ENCODE measurements at places on chromosomes 13 and 19.

DNA sequence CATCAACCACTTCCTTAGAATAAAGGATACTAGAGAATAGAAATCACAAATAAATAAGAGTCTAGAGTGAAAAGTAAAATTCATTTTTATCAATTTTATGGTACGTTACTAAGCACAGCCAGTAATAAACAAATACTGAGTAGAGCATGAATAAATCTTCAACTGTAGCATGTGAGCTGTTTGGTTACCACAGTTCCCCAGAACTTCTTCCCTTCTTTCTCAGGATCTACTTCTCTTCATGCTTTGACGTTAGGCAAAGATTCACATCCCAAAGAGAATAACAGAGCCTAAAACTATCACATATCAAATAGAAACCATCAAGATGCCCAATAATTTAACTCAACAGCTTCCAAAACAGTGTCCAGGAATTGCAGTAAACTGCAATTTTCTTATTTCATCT, 7.4 kb downstream of the RUBCNL start:
- DNase-seq = no peak

- DNase-seq = no peak
Measured at GRCh38 chr13:90315061-90315460, 1032.4 kb upstream of the MIR17HG start.

DNA sequence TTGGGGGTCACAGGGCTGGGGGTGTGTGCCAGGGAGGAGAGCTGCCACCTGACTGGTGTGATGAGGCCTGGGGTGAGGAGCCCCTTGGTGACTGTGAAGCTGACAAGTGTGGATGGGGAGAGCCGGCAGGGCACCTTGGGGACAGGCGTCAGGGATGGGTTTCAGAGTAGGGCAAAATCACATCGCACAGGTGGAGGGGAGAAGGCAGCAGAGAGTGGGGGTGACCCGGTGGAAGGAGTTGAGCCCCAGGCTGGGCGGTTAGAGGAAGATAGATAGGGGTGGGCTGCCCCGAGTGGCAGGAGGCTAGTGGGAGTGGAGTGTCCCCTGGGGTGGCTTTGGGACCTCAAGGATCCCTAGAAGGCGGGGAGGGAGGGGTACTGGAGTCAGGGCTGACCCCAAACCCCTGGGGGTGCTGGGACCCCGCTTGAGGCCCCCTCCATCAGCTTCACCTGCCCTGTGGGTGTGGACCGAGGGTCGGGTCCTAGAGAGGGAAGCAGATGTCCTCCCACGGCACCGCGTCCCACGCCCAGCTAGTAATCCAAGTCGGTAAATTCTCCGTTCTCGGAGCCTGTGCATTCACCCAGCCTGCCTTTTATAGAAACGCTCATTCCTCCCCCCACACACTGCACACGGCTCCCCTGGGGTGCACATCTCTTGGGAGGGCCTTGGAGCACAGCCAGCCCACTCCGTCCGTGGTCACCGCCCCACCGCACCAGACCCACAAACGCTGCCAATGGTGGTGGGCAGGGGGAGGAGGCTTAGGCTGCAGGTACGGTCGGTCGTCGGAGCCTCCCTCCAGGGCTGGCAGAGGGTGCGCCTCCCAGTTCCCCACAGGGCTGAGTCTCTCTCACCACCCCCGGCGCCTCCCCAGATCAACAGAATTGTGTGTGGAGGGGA, 2.4 kb downstream of the CTXN1 start:
- no peak for DNase-seq

GRCh38 chr19:46839752-46840497, 10.7 kb downstream of the AP2S1 start:
- DNase-seq = no peak

- peak; percentile 5 for DNase-seq
Measured at GRCh38 chr19:10568062-10568825, 535 bp downstream of the CDKN2D start.

- no peak for DNase-seq
Measured at GRCh38 chr13:26600343-26600742, 42.9 kb downstream of the WASF3 start.

GRCh38 chr19:17069193-17069592, 6.1 kb downstream of the HAUS8 start:
- no peak for DNase-seq

GRCh38 chr19:1063909-1064660, 2.9 kb upstream of the ARHGAP45 start:
- DNase-seq = no peak

GRCh38 chr19:53903055-53903680, 5.9 kb upstream of the CACNG7 start:
- DNase-seq = peak; percentile 64

DNA sequence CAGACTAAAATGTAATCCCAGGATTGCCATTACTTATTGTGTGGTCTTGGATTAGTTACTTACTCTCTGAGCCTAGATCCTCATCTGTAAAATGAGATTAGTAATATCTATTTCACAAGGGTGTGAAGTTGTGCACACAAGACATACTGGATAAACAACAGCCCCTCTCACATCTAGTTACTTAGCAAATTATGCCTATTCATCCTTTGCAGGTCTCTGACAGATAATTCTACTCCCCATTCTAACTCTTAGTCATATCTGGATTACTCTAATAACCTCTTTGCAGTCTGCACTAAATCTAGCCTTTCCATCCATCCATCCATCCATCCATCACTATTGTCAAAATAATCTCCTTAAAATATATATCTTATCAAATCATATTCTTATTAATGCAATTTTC, 12.4 kb downstream of the MTRF1 start:
- DNase-seq = no peak

DNA sequence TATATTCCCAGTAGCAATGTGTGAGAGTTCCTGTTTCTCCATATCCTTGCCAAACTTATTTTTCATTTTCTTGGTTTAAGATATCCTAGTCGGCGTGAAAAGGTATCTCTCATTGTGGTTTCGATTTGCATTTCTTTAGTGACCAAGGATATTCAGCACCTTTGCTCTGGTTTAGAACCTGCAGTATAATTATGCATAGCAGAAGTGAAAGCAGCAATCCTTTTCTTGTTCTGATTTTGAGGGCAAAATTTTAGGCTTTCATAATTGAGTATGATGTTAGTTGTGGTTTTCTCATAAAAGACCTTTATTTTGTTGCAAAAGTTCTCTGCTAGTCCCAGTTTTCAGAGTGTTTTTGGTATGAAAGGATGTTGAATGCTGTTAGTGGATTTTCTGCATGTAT, 491.0 kb downstream of the FGF9 start:
- DNase-seq = peak; percentile 22

DNA sequence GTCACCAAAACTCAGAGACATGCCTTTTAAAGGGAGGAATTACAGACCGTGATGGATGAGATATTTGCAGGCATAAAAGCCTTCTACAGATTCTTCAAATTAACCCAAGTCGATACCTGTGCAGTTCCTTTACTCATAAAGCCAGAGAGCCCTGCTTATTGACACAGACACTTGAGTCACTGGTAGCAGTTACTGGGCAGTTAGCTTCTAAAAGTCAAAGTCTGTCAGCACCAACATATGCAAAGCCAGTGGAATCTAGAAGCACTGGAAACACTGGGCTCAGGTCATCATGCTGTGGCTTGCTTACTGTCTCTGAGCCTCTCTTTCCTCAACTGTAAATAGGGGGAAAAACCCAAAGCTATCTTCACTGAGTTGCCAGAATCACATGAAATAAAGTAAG, 25.7 kb upstream of the LRCH1 start:
- no peak for DNase-seq

GRCh38 chr19:41956621-41957020, 2.5 kb downstream of the RABAC1 start:
- DNase-seq = no peak

GRCh38 chr19:50590191-50590590, 22.0 kb upstream of the LRRC4B start:
- DNase-seq = no peak

- no peak for DNase-seq
Measured at GRCh38 chr19:10828981-10829821, 6.8 kb downstream of the TMED1 start.

- DNase-seq = no peak
Measured at GRCh38 chr19:39310558-39311311, 9.9 kb downstream of the LRFN1 start.

DNA sequence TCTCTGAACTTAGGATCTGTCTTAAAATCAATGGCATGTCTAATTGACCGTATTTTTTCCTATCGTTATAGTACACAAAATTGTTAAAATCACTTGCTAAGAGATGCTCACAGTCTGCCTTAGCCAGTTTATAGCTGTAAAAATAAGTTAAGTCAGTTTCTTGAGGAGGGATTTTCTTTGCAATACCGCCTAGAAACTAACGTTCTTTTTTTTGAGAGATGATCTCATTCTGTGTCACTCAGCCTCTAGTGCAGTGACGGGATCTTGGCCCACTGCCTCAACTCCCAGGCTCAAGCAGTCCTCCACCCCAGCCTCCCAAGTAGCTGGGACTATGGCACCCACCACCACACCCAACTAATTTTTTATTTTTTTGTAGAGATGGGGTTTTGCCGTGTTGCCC, 4.4 kb downstream of the CKAP2 start:
- no peak for DNase-seq

GRCh38 chr13:113090415-113090770, 15.2 kb upstream of the F7 start:
- DNase-seq = no peak

DNA sequence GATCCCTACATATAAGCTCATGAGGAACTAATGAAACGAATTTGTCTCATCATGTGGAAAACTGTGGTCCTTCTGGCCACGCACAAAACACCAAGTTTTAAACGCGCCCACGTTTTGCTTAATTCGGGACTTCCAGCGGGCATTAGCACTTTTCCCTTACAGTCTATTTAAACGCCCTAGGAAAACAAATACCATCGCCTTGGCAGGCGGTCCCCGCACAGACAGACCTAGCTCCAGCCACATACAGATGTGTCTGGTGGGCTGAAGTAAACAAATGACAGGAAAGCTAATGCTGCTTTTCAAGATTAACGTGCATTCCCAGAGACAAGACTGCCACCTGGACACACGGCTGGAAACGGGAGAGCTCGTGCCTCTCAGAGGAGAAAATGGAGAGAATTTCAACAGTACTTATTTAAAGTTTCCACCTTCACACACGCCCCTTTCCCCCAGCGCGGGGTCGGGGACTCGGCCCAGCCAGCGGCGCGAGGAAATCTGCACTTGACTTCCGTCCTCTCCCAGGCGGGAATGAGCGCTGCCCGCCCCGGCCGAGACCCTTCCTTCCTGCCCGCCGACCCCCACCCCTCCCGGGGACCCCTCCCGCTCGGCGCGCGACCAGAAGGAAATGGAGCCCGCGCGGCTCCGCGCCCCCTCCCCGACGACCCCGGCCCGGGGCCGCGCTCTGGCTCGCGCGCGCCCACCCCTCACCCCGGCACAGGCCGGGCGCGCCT, 931 bp downstream of the USP12 start:
- DNase-seq = peak; percentile 45

DNA sequence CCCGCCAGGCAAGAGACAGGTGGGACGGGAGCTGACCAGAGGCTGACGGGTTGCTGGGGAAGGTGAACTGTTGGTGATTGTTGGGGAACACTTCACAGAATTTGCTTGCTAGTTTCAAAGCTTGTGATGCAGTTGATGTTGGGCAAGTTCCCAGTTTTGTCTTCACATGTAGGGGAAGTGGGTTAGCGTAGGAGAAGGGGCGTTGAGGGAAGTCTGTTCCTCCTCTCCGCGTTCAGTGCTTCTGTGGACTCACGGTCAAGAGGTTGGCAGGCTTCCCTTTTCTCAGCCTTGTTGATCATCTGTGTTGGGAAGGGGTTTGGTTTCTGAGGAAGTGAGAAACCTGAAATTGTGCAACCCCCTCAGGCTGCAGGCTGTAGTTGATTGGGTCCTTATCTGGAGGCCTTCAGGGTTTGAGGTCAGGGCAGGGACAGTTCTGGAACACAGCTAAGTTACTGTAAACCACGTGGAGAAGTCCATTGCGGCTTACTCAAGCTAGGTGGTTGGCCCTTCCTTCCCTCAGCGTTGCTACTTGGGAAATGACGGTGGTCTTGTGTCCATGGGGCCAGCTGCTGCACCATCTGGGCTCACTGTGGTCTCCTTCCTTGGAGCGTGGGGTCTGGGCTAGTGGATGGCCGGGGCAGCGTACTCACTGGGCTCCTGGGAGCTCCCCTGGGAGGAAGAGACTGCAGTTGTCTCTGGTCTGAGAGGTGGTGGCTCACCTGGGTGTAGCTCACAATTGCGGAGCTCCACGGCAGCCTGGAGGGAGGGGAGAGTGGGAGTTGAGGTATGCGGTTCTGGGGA, 7.5 kb downstream of the RPS9 start:
- DNase-seq = peak; percentile 61

DNA sequence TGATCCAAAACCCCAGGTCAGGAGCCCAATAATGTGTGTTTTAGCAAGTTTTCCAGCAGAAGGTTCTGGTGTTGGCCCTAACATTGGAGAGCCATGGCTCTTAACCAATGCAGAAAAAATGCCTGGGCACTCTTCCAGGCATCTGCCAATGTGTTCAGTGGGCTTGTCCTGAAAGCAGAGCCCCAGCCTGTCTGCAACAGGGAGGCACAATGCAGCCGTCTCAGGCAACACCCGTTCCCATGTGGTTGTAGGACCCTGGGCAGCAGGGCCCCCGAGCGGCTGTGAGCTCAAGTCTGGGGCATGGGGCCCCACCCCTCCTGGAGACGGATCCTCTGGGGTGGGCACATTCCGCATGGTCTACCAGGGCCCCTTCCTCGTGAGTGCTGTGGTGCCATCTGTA, 58.1 kb upstream of the SIAH3 start:
- DNase-seq = no peak

GRCh38 chr13:113275387-113275786, 21.7 kb upstream of the LAMP1 start:
- peak; percentile 31 for DNase-seq

GRCh38 chr19:39602224-39602623, at the start of gene LGALS13:
LGALS13 (plus strand) TSS chr19:39602524; CDS start chr19:39602569, 45 bp downstream.
- DNase-seq = no peak

- no peak for DNase-seq
Measured at GRCh38 chr13:114032126-114032799, 58.4 kb upstream of the C13orf46 start.

DNA sequence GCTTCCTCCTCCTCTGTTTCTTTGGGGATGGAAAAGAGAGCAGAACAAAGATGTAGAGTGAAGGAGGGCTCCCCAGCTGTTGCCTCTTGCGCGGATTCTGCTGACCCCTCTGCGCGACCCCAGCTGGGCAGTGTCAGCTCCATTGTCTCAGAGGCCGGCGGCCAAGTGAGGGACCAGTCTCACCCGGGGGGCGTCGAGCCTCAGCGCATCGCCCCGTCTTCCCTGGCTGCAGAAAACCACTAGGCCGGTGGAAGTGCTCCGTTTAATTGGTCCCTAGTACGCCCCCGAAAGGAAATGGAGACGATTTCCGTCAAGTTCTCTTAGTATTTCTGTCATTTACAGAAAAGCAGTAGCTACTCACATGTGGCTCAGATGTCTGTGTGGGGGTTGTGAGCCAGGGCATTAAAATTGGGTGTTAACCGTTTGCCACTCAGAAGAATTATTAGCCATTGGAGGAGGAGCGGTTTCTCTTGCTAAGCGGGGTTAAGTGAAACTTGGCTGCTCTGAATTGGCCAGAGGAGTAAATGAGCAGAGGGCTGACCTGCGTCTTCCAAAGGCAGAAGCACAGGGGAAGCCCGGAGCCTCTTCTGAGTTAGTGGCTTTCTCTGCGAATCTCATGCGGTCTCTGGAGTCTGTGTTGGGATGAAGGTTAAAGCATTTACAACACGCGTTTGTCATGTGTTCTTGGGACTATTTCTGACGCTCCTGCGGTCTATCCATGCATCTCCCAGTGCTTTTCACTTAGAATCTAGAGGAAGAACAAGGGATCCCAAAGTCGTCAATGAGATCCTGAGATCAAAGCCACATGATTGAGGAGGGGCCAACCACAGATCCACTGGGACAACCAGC, 132.8 kb upstream of the MYO16 start:
- DNase-seq = no peak

GRCh38 chr19:15285896-15286591, 46.3 kb downstream of the BRD4 start:
- peak; percentile 71 for DNase-seq

Measured in GM13977 (cell line).